ENCODE measurements at places on chromosomes 3 and 15. TPM values are rescaled to one million over a fixed set of nuclear protein-coding genes. Genes with fewer than 3 reads are reported as not detected.

STIMATE gene
- 8.8 TPM for total RNA-seq

IGF2BP2 gene
- 17.1 TPM for total RNA-seq

MORC1 gene
- 0.02 TPM for total RNA-seq

FAM98B gene
- 10.9 TPM for total RNA-seq

CACNA2D2 gene
- total RNA-seq, result 0.48 TPM

C3orf22 gene
- total RNA-seq, result not detected

FBLN2 gene
- total RNA-seq, result 2.1 TPM

PSMA4 gene
- 370 TPM for total RNA-seq

PLOD2 gene
- 118 TPM for total RNA-seq

CHST14 gene
- 16.7 TPM for total RNA-seq

CTXND1 gene
- total RNA-seq, result not detected

INSYN1 gene
- total RNA-seq, result 2.7 TPM

CKMT1B gene
- total RNA-seq, result 4.3 TPM

UBA7 gene
- total RNA-seq, result 0.37 TPM

CCRL2 gene
- total RNA-seq, result 0.08 TPM

LIPC gene
- not detected for total RNA-seq
